ENCODE measurements at places on chromosomes 16 and 17.

GRCh38 chr16:86214326-86215232 is 295.7 kb upstream of the FOXF1 start:
- DNase-seq: no peak

- DNase-seq: no peak
These were observed 127.8 kb downstream of the HS3ST3B1 start for GRCh38 chr17:14428648-14429029.

DNA sequence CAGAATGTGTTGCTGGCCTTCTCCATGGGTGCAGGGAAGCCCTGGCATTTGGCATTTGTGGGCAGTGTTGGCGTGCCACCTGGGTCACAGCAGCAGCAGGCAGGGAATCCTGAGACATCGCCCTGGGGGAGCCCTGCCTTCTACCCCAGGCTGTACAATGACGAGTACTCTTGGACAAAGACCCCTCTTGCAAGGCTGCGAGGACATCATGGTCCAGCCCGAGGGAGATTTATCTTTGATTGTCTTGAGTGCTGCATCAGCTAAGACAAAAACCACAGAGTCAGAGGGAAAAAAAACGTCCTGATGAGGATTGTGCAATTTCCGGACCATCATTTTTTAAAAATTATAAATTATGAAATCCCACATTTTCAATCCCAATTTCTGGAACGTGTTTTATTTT is 3.7 kb downstream of the CRISPLD2 start:
- DNase-seq: no peak

GRCh38 chr16:71229344-71229743 is 1.2 kb downstream of the HYDIN start:
- no peak for DNase-seq

GRCh38 chr16:25109643-25110042 is 1.9 kb upstream of the LCMT1 start:
- DNase-seq: no peak

DNA sequence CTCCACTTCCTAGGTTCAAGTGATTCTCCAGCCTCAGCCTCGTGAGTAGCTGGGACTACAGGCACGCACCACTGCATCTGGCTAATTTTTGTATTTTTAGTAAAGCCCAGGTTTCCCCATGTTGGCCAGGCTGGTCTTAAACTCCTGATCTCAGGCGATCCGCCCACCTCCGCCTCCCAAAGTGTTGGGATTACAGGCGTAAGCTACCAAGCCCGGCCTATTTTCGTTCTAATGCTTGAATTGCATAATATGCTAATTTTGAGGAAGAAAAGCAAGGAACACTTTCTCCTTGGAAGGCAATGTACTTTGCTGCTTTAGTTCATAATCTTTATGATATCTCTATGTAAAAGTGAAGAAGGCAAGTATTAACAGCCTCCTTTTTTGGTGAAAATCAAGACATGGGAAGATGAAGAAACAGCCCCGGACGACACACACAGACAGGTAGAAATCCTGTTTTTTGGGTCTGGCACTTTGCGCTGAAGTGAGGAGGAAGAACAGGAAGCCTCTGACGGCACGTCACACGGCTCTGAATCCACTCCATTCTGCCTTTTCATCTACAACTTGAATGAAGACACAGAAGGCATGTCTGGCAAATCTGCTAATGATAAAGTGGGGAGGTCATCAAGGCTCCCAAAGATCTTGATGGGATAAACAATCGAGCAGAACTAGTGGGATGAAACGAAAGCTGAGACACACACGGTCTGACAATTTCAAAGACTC is 24.9 kb downstream of the VPS53 start:
- DNase-seq: no peak

DNA sequence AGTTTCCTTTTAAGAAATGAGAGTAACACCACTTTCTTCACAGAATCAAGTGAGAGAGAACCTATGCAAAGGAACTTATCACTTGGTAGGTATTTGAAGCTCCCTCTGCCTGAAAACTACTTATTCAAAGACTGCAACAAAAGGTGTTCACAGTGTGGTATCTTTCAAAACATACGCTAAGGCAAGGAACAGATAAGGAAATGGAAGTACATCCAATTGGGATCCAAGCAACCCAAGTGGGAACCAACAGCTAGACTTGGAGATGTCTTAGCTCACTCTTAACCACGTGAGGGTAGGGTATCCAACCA is 431 bp upstream of the PPM1E start:
- DNase-seq: no peak

All from effector CD4-positive, alpha-beta T cell (primary cell).